A549 treated with DMSO at 1 μM for 4 hours (cell line): ENCODE measurements at places on chromosomes 3 and 15. TPM values are rescaled to one million over a fixed set of nuclear protein-coding genes. Genes with fewer than 3 reads are reported as not detected.

The TRIM59 gene
- 8.9 to 13.9 TPM (median 12.4 TPM) in 5 replicates for total RNA-seq

The PARP15 gene
- not detected in 5 replicates for total RNA-seq

The CDC25A gene
- total RNA-seq, result 10.6 to 13.4 TPM (median 11.1 TPM) in 5 replicates

The ZMYND10 gene
- 0.53 to 1.2 TPM (median 1.00 TPM) in 5 replicates for total RNA-seq

The ALPK3 gene
- 0.09 to 0.28 TPM (median 0.11 TPM) in 5 replicates for total RNA-seq

The FSIP1 gene
- total RNA-seq, result 0.40 to 0.73 TPM (median 0.64 TPM) in 5 replicates

The C3orf20 gene
- total RNA-seq, result 0.03 TPM in 2 of 5 replicates, not detected in the others

The CIAO2A gene
- total RNA-seq, result 115 to 164 TPM (median 121 TPM) in 5 replicates

The FILIP1L gene
- 0.05 to 0.08 TPM (median 0.07 TPM) in 4 of 5 replicates, not detected in the other for total RNA-seq

The ZDHHC23 gene
- 2.2 to 4.3 TPM (median 3.6 TPM) in 5 replicates for total RNA-seq
